T-cell (primary cell): ENCODE measurements at places on chromosomes 4 and X.
A peak's percentile ranks its signal among the peaks of the same experiment; 100 is the strongest.

DNA sequence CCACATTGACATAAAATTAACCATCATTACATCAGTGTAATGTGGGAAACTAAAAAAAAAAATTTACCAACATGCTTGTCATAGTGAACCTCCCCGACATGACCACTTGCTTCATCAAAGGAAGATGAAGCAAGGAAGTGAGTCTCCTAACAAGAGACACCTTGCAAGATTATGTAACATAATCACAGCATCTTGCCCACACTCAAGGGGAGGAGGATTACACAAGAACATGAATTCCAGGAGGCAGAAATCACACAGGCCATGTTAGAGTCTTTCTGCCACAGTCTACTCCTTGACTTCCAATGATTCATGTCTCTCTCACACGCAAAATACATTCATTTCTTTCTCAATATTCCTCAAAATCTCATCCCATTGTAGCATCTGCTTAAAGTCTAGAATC is 93.3 kb downstream of the AKAP4 start:
- DNase-seq, result no peak

DNA sequence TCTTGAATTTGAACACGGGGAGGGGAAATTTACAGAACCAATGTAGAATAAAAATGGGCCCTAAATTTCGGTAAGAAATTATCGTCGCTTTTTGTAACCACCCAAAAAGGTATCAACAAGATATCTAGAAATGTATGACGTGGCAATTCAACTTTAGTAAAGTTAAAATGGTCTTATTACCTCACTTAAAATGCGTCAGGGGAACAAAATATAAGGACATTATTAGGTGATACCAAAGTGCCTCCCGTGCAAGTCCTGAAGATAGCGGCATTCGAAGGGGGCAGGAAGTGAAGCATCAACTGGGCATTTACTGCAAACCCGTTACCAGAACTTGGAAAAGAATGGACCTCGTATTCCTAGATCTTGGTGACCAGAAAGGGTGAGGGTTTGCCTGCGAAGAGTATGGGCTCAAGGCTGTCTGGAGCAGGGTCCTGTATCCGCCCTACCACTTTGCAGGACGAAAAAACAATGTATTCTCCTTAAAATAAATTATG is 980 bp downstream of the AP1S2 start:
- peak; percentile 3 for DNase-seq

GRCh38 chr4:82905205-82905604 is 4.7 kb downstream of the THAP9 start:
- no peak for DNase-seq

GRCh38 chr4:7646384-7647061 is 211.8 kb upstream of the PSAPL1 start:
- peak; percentile 34 for DNase-seq

DNA sequence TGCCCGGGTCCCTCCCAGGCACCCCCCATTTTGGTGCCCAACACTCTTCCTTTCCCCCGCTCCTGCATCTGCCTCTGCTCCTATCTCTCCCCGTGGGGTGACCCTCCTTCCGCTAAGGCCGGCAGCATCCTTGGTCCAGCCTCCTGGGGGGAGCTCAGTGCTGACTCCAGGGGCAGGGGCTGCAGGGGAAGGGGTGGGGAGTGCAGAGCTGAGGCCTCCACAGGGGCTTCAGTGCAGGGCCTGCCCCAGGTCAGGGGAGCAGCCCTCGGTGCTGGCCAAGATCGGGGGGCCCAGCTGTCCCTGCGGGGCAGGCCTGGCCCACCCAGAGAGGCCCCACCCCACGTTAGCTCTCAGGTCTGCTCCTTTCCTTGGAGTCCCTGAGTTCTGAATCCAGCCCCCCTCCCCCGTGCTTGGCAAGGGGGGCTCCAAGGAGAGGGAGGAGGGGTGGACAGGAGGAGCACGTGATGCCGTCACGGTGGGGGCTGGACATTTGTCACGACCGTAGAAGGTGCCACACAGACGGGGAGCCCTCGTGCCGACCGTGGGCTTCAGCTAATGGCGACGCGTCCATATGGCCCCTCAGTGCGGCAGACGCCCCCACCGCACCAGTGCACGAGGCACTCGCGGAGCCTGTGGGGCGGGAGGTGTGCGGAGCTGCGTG is 63.5 kb upstream of the ADRA2C start:
- no peak for DNase-seq

DNA sequence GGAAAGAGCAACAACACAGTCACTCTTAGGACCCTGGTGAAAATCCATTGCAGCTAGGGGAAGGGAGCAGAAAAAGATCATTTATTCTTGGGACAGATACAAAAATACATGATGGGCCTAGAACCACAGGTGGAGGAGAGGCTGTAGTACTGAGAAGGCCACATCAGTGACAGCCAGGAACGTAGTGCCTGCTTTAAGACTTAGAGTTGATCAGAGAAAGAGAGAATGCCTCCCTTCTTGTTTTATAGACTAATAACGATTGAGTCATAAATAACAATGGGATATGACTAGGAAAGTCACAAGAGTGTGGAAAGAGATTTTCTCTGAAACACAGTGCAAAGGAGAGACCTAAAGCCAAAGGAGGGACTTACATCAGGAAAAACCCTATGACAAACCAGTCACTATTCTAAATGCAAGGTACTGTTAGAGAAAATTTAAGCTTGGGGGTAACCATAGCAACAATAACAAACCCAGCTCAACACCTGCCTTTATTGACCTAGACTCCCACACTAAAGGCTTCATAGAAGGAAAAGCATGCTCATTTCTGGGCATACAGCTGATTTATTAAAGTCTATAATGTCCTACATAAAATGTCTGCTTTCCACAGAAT is 1015.0 kb upstream of the GRID2 start:
- DNase-seq, result no peak

DNA sequence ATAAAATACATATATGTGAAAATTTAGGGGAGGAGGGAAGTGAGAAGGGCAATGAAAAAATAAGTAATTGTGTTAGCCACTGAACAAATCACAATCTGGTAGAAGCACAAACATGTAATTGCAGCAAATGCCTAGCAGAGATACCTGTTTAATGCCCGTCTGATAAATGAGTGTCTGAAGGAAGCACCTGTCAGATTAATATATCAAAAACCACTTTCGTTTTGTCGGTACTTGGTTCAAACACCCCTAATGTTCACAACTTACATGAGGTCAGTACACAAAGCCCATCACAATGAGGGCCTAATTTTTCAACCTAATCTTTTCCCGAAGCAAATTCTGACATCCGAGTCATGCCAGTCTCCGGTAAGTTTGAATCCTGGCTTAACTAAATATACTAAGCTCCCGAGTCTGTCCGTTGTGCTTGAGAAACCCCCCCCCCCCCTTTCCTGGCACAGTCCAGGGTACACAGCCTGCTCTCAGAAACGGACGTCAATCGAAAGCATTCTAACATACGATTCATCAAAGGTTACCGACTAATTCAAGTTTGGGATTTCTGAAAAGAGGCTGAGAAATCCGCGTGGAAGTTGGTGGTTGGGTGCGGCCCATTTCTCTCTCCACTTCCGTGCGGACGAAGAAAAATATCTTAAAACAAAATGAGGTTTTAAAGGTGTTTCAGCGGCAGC is 758 bp downstream of the SDAD1 start:
- no peak for DNase-seq

GRCh38 chrX:95762716-95763115 is 921.9 kb upstream of the DIAPH2 start:
- DNase-seq, result no peak

DNA sequence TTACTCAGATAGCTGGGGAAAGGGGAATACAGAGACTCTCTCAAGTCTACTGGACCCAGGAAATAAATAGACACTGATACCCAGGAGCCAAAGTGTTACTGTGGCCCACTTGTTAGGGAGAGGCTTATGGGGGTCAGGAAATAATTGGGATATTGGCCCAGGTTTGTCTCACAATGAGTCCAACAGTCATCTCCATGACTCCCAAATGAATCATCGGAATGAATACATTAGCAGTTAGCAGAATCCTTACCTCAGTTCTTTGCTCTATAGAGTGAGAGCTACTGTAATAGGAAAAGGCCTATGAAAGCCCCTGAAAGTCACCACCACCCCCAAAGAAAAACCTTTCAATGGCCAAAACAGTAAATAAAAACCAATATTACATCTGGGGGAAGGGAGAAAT is 42.4 kb upstream of the ARHGEF6 start:
- no peak for DNase-seq

GRCh38 chr4:98406819-98407218 is 145.6 kb downstream of the RAP1GDS1 start:
- DNase-seq, result no peak

DNA sequence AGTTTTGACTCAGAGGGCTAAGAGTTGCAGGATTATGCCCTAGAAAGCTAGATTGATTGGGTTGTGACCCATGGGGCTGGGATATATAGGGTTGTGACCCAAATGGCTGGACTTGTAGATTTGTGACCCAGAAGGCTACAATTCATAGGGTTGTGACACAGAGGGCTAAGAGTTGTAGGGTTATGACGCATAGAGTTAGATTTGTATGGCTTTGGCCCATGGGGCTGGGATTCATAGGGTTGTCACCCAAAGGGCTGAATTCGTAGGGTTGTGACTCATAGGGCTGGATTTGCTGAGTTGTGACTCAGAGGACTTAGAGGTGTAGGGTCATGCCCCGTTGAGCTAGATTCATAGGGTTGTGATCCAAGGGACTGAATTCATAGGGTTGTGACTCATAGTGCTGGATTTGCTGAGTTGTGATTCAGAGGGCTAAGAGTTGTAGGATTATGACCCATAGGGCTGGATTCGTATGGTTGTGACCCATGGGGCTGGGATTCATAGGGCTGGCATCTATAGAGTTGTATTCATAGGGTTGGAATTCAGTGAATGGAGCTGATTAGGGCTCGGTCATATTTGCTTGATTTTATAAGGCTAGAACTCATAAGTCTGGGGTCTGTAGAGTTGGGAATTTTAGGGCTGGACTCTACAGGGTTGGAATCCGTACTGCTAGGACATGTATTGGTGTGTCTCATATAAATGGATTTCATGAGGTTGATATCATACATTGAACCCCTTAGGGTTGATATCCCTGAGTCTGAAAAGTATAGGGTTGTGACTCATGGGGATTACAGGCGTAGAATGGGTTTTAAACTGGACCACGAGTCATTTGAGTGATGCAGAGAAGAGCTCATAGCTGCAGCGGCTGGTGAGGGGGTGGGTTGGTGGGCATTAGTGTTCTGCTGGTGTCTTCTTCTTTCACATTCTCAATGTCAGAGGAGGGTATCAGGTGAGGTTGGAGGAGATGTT is 125.7 kb downstream of the CRLF2 start:
- no peak for DNase-seq

DNA sequence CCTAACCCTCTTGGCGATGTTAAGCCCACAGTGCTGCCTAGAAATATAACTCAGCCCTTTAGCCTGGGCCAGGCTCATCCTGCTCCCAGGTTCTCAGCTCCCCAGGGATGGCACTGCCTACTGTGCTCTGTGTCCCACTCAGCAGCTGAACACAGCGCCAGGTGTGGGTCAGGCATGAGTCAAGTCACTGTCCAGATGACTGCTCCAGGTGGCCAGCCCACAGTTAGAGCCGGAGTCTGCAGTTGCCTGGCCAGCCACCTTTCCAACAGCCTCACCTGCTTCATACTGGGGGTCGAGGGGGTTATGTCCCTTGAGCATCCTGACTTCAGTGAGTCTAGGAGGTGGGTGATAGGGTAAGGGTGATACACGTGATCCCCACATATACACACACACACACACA is 48.4 kb downstream of the TBC1D14 start:
- no peak for DNase-seq

- no peak for DNase-seq
These were observed 386 bp upstream of the TMEM184C start for GRCh38 chr4:147616849-147617172.

GRCh38 chrX:344371-344901 is 25.8 kb upstream of the GTPBP6 start:
- no peak for DNase-seq
